ENCODE measurements at places on chromosomes 3 and 15. TPM values are rescaled to one million over a fixed set of nuclear protein-coding genes. Genes with fewer than 3 reads are reported as not detected.

ZCWPW2 gene
- 2.1 TPM for total RNA-seq

NPTN gene
- total RNA-seq, result 188 TPM

OXTR gene
- 0.54 TPM for total RNA-seq

TNFAIP8L3 gene
- total RNA-seq, result 6.5 TPM

IQCF5 gene
- not detected for total RNA-seq

FOXB1 gene
- not detected for total RNA-seq

SMCO1 gene
- total RNA-seq, result 89.9 TPM

SCAPER gene
- total RNA-seq, result 47.8 TPM

ITIH1 gene
- total RNA-seq, result not detected

MGLL gene
- 83.5 TPM for total RNA-seq

EPHA6 gene
- 0.70 TPM for total RNA-seq

FEZF2 gene
- not detected for total RNA-seq

Data from Right ventricle myocardium superior (tissue), 1 donor.